Activated CD8-positive, alpha-beta T cell treated with anti-CD3 and anti-CD28 coated beads for 36 hours (primary cell): ENCODE measurements at places on chromosomes 5 and 9. TPM values are rescaled to one million over a fixed set of nuclear protein-coding genes. Genes with fewer than 3 reads are reported as not detected.

DNA sequence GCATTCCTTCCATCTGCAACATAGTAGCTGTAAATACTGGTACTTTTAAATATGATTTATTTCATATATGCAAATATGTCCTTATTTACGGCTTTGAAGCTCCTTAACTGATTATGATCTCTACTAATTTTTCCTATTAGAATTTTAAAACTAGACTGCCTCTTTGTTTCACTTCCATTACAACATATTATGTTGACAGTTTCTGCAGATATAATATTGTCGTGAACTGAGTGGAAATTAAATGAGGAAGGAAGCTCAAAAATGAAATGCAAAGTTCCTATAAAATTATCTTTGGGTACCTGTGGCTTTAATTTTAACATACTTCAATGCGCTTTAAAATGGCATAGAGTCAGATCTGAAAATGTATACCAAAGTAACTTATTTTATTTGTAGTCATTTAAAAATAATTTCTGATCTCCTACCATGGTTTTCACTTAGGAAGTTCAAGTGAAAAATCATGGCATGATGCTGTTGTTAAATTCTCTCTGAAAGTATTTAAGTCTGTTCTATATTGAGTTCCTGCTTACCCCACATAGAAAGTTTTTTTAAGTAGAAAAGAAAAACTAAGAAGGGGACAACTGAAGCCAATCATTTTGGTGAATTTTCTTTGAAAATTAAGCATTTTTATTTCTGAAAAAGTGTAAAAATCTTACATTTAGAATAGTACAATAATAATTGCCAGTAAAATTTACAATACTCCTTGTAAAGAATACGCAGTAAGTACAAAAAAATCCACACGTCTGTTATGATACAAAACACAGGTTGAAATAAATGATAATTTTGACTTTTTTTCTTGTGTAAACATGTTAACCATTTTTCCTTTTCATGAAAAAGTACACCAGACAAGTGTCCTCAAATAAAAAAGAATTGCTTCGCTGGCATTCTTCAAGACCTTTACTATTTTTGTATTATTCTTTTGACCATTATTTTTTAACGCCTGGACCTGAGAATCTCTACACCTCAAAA lies 2.6 kb downstream of the FOXD1 start:
- peaks cover 3% of the 10 kb centered on the region for H3K36me3 ChIP-seq
- peak overlapping the region; percentile 66 for H3K4me3 ChIP-seq
- H3K27me3 ChIP-seq: peaks cover 74% of the 10 kb centered on the region
- no peak overlapping the region for H3K27ac ChIP-seq
- H3K4me1 ChIP-seq: peaks cover 14% of the 10 kb centered on the region

- no peaks in the 10 kb centered on the region for H3K36me3 ChIP-seq
- no peaks in the 10 kb centered on the region for H3K4me1 ChIP-seq
- no peak for DNase-seq
- no peak overlapping the region for H3K4me3 ChIP-seq
- peaks cover 14% of the 10 kb centered on the region for H3K27me3 ChIP-seq
Measured at GRCh38 chr9:3941758-3942157, 358.1 kb downstream of the GLIS3 start.

DNA sequence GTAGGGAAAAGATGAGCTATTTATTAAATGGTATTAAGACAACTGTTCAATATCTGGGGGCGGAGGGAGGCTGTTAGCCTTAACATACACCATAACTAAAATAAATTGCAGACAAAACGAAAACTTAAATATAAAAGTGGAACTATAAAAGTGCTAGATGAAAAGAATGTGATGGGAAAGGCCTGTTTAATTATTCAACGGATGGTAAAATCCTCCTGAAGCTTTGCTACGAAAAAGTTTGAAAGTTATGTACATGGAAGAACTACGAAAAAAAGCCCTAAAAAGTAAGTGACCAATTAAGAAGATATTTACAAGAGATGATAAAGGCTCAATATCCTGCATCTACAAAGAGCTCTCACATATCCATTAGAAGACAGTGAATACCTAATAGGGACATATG lies 197.8 kb upstream of the IER5L start:
- H3K4me3 ChIP-seq: no peak overlapping the region
- no peak overlapping the region for H3K27ac ChIP-seq
- H3K4me1 ChIP-seq: no peaks in the 10 kb centered on the region
- H3K36me3 ChIP-seq: no peaks in the 10 kb centered on the region
- no peaks in the 10 kb centered on the region for H3K27me3 ChIP-seq

- no peak for DNase-seq
- H3K4me3 ChIP-seq: no peak overlapping the region
- H3K4me1 ChIP-seq: peaks cover 7% of the 10 kb centered on the region
- H3K27ac ChIP-seq: no peak overlapping the region
Measured at GRCh38 chr9:93825348-93826115, 129.6 kb downstream of the BARX1 start.

- no peak for DNase-seq
- no peaks in the 10 kb centered on the region for H3K36me3 ChIP-seq
- H3K27ac ChIP-seq: no peak overlapping the region
- H3K4me3 ChIP-seq: no peak overlapping the region
Measured at GRCh38 chr5:16050414-16050813, 129.2 kb downstream of the MARCHF11 start.

GRCh38 chr9:99368341-99369326 lies 146.6 kb downstream of the SEC61B start:
- peaks cover 25% of the 10 kb centered on the region for H3K27me3 ChIP-seq
- H3K27ac ChIP-seq: peak overlapping the region; percentile 12
- peak overlapping the region; percentile 50 for H3K4me3 ChIP-seq

DNA sequence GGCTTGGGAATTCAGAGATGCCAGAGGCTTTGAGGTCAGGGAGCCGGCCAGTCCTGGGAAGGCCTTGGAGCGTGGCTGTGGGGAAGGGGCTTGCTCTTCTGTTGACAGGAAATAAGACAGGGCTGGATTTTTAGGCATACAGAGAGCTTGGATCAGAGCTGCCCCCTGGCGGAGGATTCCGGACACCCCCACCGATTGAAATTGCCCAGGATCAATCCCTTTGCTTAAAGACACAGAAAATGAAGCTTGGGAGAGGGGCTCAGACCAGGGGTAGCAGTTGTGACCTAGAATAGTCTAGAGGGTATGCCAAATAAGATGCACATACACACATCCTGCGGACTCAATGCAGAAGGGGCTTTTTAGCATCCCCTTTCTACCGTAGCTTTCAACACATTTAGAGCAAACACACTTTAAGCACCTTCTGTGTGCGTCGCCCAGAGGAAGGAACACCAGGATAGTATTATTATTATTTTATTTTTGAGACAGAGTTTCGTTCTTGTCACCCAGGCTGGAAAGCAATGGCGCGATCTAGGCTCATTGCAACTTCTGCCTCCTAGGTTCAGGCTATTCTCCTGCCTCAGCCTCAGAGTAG lies 1.7 kb upstream of the NTMT1 start:
- H3K36me3 ChIP-seq: peaks cover 20% of the 10 kb centered on the region
- peaks cover 39% of the 10 kb centered on the region for H3K4me1 ChIP-seq
- H3K27ac ChIP-seq: peak overlapping the region; percentile 68

GRCh38 chr5:64384765-64385164 lies 121.0 kb upstream of the RGS7BP start:
- H3K36me3 ChIP-seq: no peaks in the 10 kb centered on the region
- H3K27ac ChIP-seq: no peak overlapping the region
- H3K4me3 ChIP-seq: no peak overlapping the region
- no peaks in the 10 kb centered on the region for H3K4me1 ChIP-seq

GRCh38 chr5:117138523-117138922 lies 563.9 kb upstream of the SEMA6A start:
- H3K36me3 ChIP-seq: no peaks in the 10 kb centered on the region
- H3K27me3 ChIP-seq: no peaks in the 10 kb centered on the region
- H3K4me1 ChIP-seq: no peaks in the 10 kb centered on the region
- H3K27ac ChIP-seq: no peak overlapping the region

- no peak for DNase-seq
- peaks cover 1% of the 10 kb centered on the region for H3K27me3 ChIP-seq
- no peaks in the 10 kb centered on the region for H3K36me3 ChIP-seq
- no peaks in the 10 kb centered on the region for H3K4me1 ChIP-seq
- H3K27ac ChIP-seq: no peak overlapping the region
Measured at GRCh38 chr5:89260254-89260653, 377.3 kb upstream of the MEF2C start.

DNA sequence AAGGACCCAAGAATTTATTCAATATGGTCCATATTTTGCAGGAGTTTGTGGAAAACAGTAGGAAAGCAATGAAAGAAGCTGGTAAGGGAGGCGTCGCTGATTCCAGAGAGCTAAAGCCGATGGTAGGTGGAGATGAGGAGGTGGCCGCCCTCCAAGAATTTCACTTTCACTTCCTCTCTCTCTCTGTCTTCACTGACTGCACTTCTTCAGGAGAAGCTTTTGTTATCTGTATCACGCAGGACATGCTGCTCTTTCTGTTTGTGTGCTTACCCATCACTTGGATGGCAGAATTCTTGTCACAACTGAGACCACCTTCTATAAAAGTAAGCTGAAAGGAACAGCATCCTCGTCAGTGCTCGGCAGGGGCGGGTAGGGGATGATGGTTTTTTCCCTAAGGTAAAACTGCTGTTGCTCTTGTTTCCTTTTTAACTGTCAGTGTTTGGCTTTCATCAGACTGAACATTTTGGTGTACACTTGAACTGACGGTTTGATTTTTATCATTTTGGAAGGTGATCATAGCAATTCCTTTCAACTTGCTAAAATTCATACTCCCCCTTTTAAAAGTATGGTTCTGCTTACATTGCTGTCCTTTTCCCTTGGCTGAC lies 62.4 kb upstream of the FSD1L start:
- H3K27ac ChIP-seq: peak overlapping the region; percentile 68
- peak; percentile 52 for DNase-seq
- peaks cover 3% of the 10 kb centered on the region for H3K27me3 ChIP-seq
- H3K4me3 ChIP-seq: peak overlapping the region; percentile 76
- no peaks in the 10 kb centered on the region for H3K36me3 ChIP-seq

- no peaks in the 10 kb centered on the region for H3K4me1 ChIP-seq
- H3K27ac ChIP-seq: no peak overlapping the region
- no peak overlapping the region for H3K4me3 ChIP-seq
- DNase-seq: no peak
- peaks cover 1% of the 10 kb centered on the region for H3K27me3 ChIP-seq
Measured at GRCh38 chr9:624935-625500, 216.5 kb upstream of the DMRT1 start.

DNA sequence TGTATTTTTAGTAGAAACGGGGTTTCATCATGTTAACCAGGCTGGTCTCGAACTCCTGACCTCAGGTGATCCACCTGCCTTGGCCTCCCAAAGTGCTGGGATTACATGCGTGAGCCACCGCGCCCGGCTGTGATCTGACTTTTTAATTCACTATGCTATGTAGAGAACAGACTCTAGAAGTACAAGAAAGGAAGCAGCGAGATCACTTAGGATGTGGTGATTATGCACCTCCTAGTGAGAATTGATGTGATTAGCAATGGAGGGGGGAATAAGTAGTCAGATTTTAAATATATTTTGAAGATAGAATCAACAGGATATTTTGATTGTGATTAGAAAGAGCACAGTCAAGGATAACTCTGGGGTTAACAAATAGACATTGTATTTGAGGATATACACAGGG lies 36.3 kb downstream of the GAPVD1 start:
- DNase-seq: no peak
- H3K36me3 ChIP-seq: peaks cover 13% of the 10 kb centered on the region
- H3K27me3 ChIP-seq: no peaks in the 10 kb centered on the region

Gene ZFR
- total RNA-seq: 59.2 TPM

Gene CD274
- 12.2 TPM for total RNA-seq

Gene UBTD2
- total RNA-seq: 7.9 TPM

Gene ZSWIM6
- 4.4 TPM for total RNA-seq

Gene FBP1
- total RNA-seq: 1.4 TPM

Gene SPATA31A3
- not detected for total RNA-seq

Gene NMUR2
- total RNA-seq: not detected

Gene HRCT1
- total RNA-seq: not detected

Gene PCDHGA8
- total RNA-seq: not detected

Gene ZFP2
- total RNA-seq: 0.36 TPM
